ENCODE measurements at places on chromosomes 13 and 19. TPM values are rescaled to one million over a fixed set of nuclear protein-coding genes. Genes with fewer than 3 reads are reported as not detected.
A peak's percentile ranks its signal among the peaks of the same experiment; 100 is the strongest.

DNA sequence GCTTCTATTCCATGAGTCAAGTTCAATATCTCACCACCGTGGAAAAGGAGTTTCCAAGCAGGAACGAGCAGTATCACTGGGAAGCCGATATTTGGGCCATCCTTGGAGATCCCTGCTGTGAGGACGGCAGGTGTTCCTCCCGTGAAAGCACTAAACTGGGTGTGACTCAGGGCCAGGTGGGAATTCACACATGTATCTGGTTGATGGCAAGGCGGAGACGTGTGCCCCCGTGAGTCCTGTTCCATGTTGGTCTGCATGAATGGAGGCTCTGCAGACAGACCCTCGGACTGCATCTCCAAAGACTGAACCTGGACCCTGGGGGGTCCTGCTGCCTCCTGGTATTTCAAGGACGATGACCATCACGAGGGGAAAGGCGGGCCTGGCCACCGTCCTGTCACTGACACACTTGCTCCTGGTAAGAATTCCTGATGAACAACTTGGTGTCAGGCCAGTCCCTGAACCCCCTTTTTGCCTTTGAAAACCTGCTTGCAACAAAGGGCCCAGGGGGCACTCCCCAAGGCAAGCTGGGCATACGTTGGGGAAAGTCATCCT, 22.8 kb upstream of the GAS6 start:
- no peak overlapping the region for H3K27ac ChIP-seq
- H3K4me3 ChIP-seq, result no peak overlapping the region
- DNase-seq, result no peak
- H3K4me1 ChIP-seq, result peaks cover 11% of the 10 kb centered on the region
- no peaks in the 10 kb centered on the region for H3K27me3 ChIP-seq
- no peaks in the 10 kb centered on the region for H3K36me3 ChIP-seq

DNA sequence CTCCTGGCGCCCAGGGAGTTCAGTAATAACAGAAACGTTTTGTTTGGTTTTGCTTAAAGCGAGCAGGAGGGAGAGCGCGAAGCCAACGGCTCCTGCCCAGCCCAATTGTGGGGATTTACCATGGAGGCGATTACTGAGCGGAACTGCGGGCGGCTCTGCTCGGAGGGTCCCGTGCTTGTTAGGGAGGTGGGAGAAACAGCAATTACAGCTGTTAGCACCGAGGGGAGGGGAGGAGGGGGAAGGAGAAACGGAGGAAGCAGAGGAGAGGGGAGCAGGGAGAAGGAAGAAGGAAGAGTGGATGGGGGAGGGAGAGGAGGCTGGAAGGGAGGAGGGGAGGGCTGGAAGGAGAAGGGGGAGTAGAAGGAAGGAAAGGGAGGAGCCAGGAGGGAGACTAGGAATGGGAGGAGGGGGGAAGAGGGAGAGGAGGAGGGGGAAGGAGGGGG, 7.7 kb upstream of the ONECUT3 start:
- peaks cover 46% of the 10 kb centered on the region for H3K27me3 ChIP-seq
- H3K36me3 ChIP-seq, result no peaks in the 10 kb centered on the region
- no peak overlapping the region for H3K27ac ChIP-seq
- no peak overlapping the region for H3K4me3 ChIP-seq
- peaks cover 33% of the 10 kb centered on the region for H3K4me1 ChIP-seq

GRCh38 chr13:44267980-44268379, 105.6 kb upstream of the SERP2 start:
- H3K27me3 ChIP-seq, result no peaks in the 10 kb centered on the region
- no peak overlapping the region for H3K4me3 ChIP-seq
- no peak for DNase-seq
- peaks cover 15% of the 10 kb centered on the region for H3K4me1 ChIP-seq
- H3K36me3 ChIP-seq, result no peaks in the 10 kb centered on the region

DNA sequence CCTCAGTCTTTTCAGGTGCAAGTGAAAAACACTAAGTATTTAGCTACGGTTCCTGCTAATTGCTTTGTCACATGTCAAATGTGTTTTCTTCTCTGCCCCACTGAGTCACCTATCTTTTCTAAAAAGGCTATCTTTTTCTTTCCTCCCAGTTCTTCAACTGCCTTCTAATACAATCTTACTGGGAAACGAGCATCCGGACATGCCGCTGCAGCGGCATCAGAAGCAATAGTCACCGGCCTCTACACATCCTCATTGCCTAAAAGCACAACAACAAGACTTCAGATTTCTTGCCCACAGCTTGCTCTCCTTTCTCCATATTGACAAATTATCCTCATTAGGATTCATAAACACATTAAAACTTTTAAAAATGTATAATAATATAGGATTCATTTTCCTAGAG, 1.2 kb downstream of the PCDH9 start:
- H3K4me3 ChIP-seq, result peak overlapping the region; percentile 68
- peaks cover 14% of the 10 kb centered on the region for H3K4me1 ChIP-seq
- DNase-seq, result no peak
- H3K36me3 ChIP-seq, result no peaks in the 10 kb centered on the region

DNA sequence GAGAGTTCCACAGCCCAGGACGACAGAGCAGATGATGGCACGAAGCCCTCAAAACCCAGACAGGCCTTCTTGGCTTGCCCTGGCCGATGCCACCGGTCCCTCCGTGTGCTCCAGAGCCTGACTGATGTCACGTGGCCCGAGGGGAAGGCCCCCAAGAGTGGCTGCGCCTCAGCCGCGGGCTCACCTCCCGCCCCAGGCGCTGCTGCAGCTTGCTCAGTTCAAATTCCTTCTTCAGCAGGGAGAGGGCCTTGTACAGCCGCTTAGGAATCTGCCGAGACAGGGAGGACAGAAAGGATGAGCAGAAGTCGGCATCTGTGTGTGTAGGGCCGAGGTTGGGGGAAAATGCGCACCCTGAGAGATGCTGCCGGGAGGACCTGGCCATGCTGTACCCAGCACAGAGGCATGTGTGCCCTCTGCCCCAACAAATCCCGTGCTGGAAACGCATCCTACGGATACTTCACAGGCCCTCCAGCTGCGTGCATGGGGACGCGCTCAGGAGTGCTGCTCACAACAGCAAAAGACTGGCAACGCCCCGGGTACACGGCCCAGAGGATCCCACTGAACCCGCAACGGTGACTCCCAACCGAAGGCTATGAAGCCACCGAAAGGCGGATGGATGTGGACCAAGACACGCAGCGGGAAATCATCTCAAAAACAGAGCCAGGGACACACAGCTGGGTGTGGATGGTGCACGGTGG, 12.9 kb downstream of the LONP1 start:
- H3K4me3 ChIP-seq, result no peak overlapping the region
- no peaks in the 10 kb centered on the region for H3K27me3 ChIP-seq
- no peak for DNase-seq
- no peaks in the 10 kb centered on the region for H3K36me3 ChIP-seq
- no peaks in the 10 kb centered on the region for H3K4me1 ChIP-seq

- no peaks in the 10 kb centered on the region for H3K4me1 ChIP-seq
- no peak overlapping the region for H3K4me3 ChIP-seq
- peak; percentile 22 for DNase-seq
- no peaks in the 10 kb centered on the region for H3K36me3 ChIP-seq
Observed at GRCh38 chr19:29450812-29451211, 75.0 kb upstream of the VSTM2B start.

DNA sequence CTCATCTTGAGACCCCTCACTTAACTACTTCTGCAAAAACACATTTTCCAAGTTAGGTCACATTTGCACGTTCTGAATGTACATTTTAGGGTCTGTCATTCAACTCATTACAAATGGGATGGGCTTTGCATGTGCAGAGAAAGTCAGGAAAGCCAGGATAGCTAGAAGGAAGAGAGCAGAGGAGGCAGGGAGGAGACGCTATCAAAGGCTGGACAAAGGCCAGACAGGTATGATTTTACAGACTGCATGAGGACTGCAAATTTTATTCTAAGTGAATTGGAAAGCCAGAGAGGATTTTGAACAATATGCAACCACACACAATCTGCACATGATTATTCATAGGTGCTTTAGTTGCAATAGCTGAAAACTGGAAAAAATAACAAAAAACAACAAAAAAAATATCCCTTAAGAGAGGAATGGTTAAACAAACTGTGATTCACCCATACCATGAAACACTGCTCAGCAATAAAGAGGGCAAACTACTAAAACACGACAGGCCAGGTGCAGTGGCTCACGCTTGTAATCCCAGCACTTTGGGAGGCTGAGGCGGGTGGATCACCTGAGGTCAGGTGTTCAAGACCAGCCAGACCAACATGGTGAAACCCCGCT, 21.1 kb downstream of the SYDE1 start:
- H3K36me3 ChIP-seq, result no peaks in the 10 kb centered on the region
- H3K4me1 ChIP-seq, result peaks cover 32% of the 10 kb centered on the region
- DNase-seq, result no peak
- no peak overlapping the region for H3K27ac ChIP-seq
- no peak overlapping the region for H3K4me3 ChIP-seq

Gene SELENOV
- total RNA-seq, result not detected

Gene RFPL4A
- total RNA-seq, result not detected

Gene SLC25A41
- not detected for total RNA-seq

Measured in vagina (tissue), 2 donors.